EH (cell line): ENCODE measurements at places on chromosomes 5 and 9.

- DNase-seq = no peak
Measured at GRCh38 chr5:87770601-87771121, 357.9 kb upstream of the CCNH start.

GRCh38 chr5:122704247-122705036 is 70.4 kb upstream of the SNX2 start:
- DNase-seq = peak; percentile 61

- DNase-seq = peak; percentile 86
Measured at GRCh38 chr5:91384671-91385430, 1.7 kb upstream of the ARRDC3 start.

DNA sequence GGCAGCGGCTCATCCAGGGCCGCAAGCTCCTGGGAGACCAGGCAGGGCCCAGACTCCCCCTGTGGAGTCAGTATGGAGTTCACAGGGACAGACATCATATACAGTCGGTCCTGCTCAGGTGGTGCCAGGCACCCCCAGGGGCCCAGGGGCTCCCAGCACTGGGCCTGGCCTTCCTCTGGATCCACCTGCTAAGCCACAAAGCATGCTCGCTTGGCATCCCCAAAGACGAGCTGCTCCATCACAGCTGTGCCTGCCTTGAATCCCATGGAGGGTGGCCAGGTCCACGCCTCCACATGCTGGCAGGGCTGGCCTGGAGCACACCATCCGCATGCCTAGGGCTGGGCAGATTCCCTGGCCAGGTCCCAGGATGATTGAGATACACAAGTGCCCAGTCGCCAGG is 4.6 kb downstream of the BICD2 start:
- DNase-seq = no peak

DNA sequence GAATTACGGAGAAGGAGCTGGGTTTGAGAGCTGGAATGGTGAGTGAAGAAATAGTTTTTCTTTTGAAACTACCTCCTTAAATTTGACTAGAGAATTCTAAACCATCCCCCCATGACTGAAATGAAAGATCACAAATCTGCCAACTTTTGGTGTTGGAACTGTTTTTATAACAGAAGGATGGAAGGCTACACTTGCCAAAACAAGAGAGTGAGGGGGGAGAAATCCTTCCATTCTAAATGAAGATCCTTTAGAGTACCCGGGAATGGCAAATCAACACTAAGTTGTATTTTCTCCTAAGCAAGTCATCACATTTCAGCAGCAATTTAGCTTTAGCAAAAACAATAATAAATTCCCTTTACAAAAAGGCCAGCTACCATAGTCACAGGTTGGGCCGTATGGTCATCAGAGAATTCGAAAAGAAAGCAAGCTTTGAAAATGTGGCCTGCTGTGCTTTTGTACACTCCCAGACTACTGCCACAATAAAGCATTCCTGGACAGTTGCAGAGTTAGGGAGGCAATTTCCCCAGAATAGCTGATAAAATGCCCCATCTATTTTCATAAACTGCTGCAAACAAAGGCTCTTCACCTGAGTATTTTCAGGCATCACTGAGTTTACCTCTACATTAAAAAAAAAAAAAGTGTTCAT is 25.0 kb upstream of the FREM1 start:
- DNase-seq = no peak

DNA sequence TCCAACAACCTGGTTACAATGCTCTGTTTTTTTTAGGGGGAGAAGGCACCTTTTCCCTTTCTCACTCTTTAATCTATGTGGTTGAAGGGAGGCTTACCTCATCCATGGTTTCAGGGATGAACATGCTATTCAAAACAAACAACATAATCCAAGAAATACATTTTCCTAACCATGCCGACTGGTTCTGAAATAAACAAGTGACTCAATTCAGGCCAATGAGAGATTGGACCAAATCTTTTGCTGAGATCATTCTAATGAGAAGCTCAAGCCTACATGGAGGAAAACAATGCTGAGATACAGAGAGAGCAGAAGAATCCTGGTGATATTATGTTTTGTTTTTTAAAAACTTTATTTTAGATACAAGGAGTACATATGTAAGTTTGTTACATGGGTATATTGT is 46.8 kb upstream of the ELL2 start:
- DNase-seq = no peak

GRCh38 chr5:63286724-63287123 is 675.5 kb downstream of the HTR1A start:
- DNase-seq = no peak

DNA sequence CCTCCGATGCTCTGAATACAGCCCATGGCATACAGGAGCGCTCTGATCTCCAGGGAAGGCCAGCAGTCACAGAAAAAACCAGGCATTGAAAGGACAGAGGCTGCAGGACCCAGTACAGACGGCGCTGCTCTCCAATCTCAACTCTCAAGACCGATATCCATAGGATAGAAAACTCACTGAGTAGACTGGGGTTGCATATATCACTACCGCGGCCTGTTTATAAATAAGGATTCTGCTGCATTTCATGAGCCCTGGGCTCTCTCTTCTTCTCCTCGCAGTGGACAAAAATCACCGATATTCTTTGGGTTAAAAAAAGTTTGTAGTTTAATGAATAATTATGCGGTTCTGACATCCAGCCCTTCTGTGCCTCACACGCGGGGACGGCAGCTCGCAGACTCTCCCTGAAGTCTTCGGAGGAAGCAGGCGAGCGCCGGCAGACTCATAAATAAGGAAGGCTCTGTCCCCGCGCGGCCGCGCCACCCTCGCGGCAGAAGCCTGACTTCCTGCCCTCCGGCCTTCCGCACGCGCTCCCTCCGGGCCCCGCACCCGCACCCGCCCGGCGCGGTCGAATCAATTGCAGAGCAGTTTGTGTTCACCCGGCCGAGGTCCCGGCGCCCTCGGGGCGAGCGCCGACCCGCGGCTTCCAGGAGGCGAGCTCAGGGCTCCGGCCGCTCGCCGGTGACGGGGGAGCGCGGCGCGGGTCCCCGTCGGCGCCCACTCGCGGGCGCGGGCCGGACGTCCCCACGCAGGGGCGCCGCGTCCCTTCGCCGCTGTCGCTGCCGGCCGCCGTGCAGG is at the start of gene FAM78A:
Gene FAM78A (minus strand): TSS at position 417 of the 795 bp plus-strand sequence. CDS start 331 bp downstream, at position 86.
- DNase-seq = peak; percentile 30

- DNase-seq = no peak
Measured at GRCh38 chr5:8493176-8493575, 624.2 kb downstream of the MTRR start.

- no peak for DNase-seq
Measured at GRCh38 chr9:89745601-89746376, 141.0 kb downstream of the GADD45G start.

DNA sequence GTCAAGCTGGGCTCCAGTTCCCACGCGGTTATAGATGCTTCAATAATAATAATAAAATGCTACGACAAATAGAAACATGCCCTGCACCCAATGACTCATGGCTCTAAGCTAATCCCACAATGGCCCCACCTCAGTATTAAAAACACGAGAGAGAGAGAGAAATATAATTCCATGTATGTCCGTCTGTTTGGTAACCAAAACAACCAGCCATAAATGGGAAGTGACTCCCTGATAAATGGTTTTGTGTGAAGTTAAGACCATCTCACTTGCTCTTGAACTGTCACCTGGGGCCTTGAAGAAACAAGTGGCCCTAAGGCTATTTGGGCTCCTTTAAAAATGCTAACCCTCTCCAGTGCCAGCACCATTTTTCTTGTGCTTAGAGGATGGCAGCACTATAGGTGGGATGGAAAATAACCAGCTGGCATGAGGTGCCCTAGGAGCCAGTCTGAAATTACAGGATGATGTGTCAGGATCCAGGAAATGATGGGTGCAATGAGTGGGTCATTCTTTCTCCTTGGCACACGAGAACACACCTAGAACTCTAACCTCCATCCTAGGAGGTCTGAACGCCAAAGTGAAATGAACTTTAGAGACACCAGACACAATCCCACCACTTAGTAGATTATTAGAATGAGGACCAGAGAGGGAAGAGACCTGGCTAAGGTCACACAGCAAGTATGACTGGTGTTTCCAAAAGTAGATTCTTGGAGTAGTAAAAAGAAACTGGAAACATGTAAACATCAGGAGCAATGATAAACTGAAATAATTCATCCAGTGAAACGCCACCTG is 35.7 kb upstream of the ADRB2 start:
- no peak for DNase-seq

DNA sequence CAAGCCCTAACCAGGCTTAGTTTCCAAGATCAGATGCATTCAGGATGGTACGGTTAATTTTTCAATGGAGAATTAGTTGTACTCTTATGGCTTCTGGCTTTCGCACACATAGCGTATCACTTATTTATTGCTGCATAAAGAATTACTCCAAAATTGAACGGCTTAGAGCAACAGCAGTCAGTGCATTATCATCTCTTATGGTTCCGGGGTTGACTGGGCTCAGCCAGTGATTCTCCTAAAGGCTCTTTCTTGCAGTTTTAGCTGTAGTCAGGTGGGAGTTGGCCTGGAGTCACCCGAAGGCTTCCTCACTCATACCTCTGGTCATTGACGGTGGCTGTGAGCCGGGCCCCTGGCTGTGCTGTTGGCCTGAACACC is 595 bp upstream of the GRHPR start:
- no peak for DNase-seq

DNA sequence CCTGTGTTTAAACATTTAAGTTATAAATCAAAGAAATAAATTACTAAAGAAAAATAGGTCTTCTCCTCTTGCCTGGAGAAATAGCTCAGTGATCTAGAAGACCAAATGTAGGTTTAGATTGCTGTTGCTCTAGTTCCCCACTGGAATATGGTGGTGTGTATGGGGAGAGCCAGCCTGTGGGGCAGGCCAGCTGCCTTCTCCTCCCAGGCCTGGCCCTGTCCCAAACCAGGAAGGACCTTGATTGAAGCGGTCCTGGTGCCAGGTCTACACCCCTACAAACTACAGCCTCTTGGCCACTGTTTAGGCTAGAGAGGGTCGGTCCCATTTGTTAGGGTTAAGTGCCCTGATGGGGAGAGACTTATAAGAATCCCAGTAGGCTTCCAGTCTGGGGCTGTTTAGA is 35.4 kb downstream of the MAN2A1 start:
- no peak for DNase-seq

GRCh38 chr5:54480296-54480695 is 24.8 kb downstream of the HSPB3 start:
- no peak for DNase-seq

DNA sequence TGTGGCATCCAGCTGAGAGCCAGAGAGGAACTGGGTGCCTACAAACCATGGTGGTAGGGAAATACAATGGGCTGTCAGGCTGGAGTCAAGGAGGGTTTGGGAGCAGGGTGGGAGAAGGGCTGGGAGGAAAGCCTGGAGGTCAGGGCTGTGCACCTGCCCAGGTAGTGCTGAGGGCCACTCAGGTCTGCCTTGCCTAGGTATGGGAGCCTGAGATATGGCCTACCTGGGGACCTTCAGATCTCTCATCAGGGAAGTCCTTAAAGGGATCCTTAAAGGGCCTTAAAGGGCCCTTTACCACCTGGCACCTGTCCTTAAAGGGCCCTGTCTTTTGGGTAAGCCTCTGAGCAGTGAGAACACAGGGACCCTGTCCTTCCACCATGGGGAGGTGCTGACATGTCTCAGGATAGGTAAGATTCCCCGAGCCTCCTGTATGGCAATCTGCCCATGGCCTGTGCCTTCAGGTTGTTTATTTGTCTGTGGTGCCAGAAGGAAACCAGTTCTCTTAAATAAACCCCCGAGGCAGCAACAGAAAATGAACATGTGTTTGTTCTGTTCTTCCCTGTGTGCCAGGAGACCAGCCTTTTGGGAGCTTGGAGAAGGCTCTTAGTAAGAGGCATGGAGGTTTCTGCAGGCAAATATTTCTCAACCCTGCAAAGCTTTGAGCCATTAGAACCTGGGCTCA is 23.3 kb downstream of the SLC25A48 start:
- no peak for DNase-seq

GRCh38 chr9:101585740-101586139 is 9.0 kb downstream of the PPP3R2 start:
- no peak for DNase-seq

DNA sequence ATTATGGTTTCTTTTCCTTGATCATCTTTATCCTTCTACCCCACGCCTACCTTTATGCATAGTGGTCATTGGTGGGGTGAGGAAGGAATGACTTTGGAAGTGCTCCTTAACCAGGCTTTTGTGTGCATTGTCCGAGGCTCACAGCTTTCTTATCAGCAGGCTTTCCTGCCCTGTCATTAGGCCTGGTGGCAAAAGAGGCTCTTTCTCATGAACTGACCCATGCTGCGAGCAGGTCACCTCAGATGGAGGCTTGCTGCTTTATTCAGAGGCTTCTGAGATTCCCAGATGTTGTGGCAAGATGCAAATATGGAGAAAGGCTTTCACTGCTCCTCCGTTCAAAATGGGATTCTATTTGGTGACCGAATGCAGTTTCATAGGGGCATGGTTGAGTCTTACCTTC is 57.4 kb upstream of the DMRTA1 start:
- DNase-seq = no peak

DNA sequence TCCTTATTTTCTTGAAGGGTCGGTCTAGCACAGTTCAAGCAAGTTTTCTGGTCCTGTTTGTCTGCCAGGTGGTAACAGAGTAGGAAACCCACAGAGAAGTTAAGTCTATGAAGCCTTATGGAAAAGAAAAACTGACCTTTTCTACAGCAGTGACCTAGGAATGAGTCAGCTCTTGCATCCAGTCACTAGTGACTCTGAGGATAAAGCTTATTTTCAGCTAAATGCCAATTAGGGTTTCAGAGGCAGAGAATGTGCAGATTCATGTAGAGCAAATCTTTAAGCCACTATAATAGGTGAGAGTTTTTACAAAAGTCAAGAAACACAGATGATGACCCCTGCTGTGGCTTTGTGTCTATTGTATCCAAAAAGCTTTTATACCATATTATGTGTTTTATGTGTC is 100.7 kb downstream of the CWC27 start:
- peak; percentile 75 for DNase-seq

- no peak for DNase-seq
Measured at GRCh38 chr5:52043543-52043942, 660.3 kb downstream of the ISL1 start.

DNA sequence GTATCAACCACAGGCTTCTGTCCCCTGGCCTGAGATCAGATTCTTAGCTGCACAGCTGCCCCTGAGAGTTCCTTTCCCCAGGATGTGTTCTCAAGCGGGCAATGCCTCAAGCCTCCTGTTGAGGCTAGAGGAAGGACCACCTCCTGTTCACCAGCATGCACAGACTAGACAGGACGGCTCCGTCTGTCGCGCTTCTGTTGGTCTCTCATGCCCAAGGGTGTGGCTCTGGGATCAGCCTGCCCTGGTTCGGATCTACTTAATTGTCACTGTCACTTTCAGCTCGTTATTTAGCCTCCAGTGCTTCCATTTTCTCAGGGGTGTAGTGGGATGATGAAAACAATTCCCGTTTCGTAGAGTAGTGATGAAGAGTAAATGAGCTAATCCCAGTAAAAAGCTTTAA is 103.1 kb downstream of the KCNIP1 start:
- DNase-seq = no peak

- no peak for DNase-seq
Measured at GRCh38 chr5:132749506-132749905, 2.3 kb downstream of the CCNI2 start.
